ENCODE measurements at places on chromosomes 4 and X.

DNA sequence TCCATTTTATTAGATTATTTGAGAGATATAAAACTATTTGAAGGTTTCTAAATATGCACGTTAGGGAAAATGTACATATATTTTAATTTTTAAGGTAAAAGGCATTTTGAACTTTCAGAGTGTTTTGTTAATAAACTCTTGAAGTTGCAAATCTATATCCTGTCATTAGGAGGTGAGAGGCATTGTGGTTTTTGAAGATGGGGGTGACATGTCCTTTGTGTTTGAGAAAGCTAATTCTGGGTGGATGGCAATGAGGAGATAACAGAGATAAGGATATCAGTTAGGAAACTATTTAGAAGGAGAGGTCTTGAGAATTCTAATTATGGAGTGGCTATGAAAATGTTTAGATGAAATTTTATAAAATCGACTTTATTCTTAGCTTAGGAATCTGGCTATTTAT, 6.1 kb downstream of the STIM2 start:
- DNase-seq = no peak

DNA sequence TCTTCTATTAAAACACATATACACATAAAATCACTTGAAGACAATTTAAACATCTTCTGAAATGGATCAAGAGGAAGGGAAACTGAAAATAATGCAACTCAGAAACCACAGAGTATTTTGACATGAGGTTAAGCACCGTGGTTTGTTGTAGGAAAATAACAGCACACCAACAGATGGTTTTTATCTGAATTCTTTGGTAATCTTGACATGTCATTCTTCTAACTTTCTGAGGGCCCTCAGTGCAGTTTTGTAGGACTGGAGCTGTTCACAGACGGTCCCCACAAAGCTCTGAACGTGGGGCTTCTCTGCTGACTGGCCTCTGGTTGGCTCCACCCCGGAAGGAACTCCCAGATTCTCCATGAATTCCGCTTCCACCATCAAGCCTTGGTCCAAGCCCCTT, 16.0 kb upstream of the TLR8 start:
- no peak for DNase-seq

GRCh38 chrX:11321986-11322385, 28.8 kb downstream of the AMELX start:
- DNase-seq = no peak

GRCh38 chr4:154526151-154526550, 24.0 kb downstream of the PLRG1 start:
- no peak for DNase-seq

- DNase-seq = no peak
Measured at GRCh38 chr4:105990933-105991332, 95.7 kb downstream of the NPNT start.

DNA sequence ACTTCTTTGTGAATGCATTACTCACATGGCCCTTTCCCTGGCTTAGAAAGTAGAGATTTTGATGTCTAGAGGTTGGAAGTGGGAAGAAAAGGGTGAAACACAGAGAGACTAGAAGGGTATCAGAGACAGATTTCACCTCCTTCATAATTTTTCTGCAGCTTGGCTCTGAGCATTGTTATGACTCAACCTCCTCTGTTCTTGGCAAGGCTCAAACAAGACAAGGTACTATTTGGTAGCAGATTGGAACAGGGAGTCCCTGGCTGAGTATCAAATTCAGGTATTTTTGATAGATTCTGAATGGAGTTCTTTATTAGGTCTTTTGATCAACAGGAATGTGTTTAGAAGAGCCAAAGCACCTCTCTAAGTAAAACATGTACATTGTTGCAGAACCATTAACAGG, 146.3 kb upstream of the CHRDL1 start:
- no peak for DNase-seq

DNA sequence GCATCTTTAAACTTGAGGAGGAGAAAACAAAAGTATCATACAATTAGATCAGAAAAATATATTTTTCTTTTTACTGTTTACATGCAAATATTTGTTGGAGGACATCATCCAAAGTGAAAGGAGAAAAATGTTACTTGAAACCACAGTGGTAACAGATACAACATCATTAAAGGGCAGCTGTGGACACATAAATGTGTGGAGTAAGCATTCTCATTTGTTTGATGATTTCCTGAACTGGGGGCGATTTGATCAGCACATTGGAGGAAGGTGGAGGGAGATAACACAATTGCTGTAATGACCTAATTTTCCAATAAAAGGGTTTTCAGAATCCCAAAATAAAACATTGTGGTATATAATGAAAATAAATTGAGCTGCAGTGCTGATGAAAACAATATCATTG, 314.5 kb upstream of the HS3ST1 start:
- DNase-seq = no peak

- no peak for DNase-seq
Measured at GRCh38 chr4:27088491-27088890, 227.8 kb downstream of the STIM2 start.

DNA sequence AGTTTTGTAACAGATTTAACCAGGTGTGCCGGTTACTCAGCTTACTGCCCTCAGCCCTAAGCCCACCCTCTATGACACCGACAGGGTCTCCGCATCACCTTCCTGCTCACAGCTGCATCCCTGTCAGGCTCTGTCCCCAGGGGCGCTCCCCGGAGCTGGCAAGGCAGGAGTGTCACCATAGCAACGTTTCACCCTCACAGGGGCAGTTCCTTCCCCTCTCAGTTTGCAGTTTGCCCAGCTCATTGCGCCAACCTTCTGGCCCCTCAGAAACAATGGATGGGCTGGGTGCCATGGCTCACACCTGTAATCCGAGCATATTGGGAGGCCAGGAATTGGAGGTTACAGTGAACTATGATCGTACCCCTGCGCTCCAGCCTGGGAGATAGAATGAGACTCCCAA, 42.6 kb downstream of the RGS12 start:
- no peak for DNase-seq

DNA sequence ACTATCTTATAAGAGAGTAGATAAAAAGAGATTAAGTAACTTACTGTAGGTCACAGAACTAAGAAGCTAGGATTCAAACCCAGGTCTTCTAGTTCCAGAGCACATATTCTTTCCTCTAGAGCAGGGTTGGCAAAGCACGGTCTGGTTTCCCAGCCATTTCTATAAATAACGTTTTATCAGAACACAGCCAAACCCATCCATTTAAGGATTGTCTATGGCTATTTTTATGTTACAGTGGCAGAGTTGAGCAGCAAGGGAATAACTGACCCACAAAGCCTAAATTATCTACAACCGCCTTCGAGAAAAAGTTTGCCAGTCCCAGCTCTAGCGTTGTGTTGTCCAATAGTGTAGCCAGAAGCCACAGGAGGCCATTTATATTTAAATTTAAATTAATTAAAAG, 7.5 kb downstream of the TMEM144 start:
- no peak for DNase-seq

DNA sequence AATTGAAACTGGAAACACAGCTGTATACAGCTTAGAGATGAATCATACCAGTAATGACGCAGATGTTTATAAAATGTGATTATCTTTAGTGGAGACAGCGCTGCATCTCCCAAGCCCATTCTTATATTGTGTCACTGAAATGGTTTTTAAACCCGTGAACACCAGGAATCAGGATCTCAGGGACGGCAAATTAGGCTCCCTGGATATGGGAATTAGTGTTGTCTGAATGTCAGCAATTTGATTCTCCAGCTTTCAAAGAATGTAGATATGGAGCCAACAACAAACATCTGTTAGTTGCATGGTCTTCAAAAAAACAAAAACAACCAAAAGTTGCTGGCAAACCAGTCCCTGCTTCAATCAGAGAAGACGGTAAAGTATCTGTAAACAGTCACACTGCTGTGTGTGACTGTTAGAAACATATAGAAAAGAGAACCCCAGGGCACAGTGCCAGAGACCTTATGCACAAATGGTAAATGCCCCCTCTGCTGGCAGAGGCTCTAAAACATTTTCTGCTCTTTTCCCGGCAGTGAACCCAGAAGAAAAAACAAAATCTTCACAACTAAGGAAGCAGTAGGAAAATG, 351.9 kb upstream of the FTHL17 start:
- no peak for DNase-seq

DNA sequence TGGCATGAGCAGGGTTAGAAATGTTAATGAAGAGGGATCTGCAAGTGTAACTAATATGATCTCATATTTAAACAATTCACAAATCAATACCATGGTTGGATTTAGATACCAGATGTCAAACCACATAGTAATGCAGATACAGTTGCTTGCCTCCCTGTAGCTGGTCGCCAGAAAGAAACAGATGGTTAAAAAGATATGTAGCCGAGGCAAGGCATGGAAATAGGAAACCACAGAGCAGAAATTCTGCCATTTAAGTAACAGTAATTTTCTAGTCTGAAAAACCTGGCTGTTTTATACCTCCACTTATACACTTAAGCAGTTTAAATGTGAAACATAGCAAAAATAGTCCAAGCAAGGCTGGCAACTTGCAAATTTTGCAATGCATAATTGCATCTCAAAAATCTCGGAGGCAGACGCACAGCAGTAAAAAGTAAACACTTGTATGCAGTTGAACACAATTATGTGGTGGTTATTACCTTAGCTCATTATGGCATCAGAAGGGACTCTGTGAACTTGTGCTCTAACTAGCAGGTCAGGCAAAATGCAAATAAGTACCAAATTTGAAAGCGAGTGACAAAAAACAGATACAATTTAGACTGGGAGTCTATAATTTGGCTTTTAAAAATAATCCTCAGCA, 126.8 kb downstream of the NAA11 start:
- DNase-seq = no peak

GRCh38 chr4:37241647-37242046, 2.9 kb upstream of the NWD2 start:
- DNase-seq = no peak

- no peak for DNase-seq
Measured at GRCh38 chr4:120683897-120684540, 238.5 kb downstream of the PRDM5 start.

- DNase-seq = no peak
Measured at GRCh38 chr4:24971192-24971591, 58.4 kb upstream of the CCDC149 start.

DNA sequence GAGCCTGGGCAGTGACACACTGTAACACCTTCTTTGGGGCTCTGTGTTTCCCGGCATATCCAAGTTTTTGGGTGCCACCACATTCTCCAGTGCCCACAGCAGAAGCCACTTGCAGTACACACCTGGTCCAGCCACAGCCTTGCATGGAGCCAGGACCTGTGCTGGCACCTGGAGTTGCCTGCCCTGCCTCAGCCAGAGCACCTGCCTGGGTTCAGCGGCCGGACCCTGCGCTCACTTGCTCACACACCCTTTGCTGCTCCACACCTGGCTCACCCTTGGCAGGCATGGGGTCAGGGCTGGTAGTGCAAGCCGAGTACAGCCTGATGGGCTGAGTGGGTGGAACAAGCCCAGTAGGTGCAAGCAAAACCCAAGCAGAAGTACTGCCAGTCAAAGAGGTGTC, 1511.1 kb downstream of the TECRL start:
- no peak for DNase-seq

- no peak for DNase-seq
Measured at GRCh38 chr4:30535255-30535654, 184.9 kb upstream of the PCDH7 start.

DNA sequence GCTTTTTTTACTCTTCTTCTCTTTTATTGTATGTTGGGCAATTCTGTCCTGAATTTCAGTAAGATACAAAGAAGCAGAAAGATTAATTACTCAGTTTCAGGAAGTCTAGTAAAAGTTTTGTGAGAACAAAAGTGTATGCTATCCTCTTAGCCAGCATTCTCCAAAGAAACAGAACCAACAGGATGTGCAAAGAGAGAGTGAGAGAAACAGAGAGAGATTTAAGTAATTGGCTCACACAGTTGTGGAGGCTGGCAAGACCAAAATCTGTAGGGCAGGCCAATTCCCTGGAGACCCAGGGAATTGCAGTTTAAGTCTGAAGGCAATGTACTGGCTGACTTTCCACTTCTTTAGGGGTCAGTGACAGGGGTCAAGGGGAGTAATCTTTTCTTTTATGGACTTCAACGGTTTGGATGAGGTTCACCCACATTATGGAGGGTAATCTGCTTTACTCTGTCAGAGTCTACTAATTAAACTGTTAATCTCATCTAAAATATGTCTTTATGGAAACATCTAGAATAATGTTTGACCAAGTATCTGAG, 59.2 kb upstream of the SLC39A8 start:
- no peak for DNase-seq

- DNase-seq = no peak
Measured at GRCh38 chrX:11998944-11999343, 139.3 kb upstream of the FRMPD4 start.

- DNase-seq = no peak
Measured at GRCh38 chrX:52933976-52934703, 24.2 kb downstream of the FAM156A start.

- no peak for DNase-seq
Measured at GRCh38 chr4:137274404-137274803, 257.9 kb downstream of the PCDH18 start.

- no peak for DNase-seq
Measured at GRCh38 chr4:86769794-86770193, 79.4 kb downstream of the SLC10A6 start.

GRCh38 chr4:105296672-105297071, 150.0 kb downstream of the TET2 start:
- DNase-seq = no peak

DNA sequence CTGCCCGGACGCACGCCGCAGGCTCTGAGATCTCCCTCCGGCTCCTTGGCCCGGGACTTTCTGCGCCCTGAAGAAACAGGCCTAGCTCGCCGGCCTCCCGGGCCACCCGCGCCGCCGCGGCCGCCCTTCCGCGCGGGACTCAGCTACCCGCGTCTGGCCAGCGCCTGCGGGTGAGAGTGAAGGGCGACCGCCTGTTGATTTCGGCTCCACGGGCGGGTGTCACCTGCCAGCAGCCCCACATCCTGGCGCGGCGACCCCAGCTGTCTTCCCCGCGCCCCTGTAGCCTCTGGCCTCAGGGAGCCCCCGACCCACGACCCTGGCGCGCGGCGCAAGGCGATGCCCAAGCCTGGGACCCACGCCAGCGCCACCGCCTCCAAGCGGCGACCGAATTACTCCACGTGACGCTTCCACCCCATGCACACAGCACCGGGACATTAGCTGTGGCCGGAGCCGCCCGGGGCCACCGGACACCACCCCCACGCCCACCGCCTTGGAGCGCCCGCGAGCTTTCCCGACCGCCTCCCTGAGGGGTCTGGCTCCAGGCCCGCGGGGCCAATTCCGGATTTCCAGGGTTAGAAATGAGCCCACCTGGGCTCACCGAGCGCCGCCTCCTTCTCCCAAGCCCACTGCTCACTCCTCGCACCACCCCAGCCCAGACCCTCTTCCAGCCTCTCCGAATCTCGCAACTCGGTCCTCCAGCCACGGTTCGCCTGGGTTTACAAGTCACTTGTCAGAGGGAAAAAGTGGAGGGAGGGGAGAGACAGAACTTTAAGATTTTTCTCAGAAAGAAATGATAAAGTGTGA, 10.2 kb downstream of the ARX start:
- no peak for DNase-seq

DNA sequence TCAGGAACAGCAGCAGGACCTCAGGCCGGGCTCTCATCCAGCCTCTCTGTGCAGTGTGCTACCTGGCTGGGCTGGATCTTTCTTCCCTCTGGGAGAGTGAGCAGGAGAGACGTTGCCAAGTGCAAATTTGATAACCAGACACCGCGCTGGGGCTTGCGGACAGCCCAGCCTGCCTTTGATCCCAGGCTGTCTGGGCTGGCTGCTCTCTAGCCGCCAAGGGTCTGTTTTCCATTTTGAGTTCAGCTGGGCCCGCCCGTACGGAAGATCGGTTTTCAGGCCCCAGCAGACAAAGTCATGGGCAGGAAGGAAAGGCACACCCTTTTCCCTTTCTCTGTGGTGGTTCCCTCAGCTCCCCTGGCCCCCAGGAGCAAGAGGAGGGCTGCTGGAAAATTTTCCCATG, 90.2 kb downstream of the CPZ start:
- no peak for DNase-seq

GRCh38 chr4:28709891-28710290, 1849.2 kb downstream of the STIM2 start:
- no peak for DNase-seq

GRCh38 chr4:79663141-79663540, 255.1 kb upstream of the GK2 start:
- no peak for DNase-seq

All from CD8-positive, alpha-beta memory T cell (primary cell).